ENCODE measurements at places on chromosomes 6 and 20.
A peak's percentile ranks its signal among the peaks of the same experiment; 100 is the strongest.

GRCh38 chr6:12403201-12403826 is 113.2 kb downstream of the EDN1 start:
- no peak for DNase-seq

GRCh38 chr6:56914798-56915658 is 39.9 kb upstream of the BEND6 start:
- DNase-seq, result peak; percentile 49

- peak; percentile 69 for DNase-seq
These were observed 435 bp downstream of the CENPB start for GRCh38 chr20:3786126-3786484.

DNA sequence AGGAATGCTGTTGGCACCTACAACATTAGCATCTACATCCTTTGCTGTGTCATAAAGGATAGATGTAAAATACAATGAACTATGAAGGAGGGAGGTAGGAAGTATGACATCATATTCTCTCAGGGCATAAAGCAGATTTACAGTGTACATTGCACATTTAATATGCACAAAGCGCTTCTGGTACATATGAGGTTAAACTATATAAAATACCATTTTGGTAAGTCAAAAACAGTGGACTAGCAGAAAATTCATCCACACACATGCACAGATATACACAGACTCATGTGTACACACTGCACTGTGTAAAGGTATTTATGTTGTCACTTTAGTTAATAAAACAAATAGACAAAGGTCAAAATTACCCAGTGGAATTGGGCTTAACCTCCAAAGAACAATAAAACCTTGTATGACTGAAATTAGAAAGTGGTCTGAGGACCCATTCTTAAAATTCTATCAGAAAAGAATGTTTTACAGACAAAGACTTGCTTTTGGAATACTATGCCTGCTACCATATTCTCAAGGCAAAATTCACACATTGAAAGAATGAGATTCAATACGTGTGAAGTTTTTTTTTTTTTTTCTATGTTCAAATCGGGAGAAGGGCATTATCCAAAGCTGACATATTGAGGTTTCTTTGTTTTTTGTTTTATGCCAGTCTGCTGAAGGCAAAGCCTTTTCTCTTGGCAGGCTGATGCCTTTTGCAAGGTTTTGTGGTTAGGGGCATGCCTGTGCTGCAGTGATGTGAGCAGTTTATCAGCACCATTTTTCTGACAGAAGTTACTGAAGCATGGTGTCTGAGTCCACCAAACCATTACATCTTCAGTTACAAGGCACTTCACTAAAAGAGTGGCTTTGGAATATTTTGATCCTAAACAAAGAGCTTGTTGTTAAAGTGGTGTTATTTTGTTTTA is 199.0 kb downstream of the PLCB1 start:
- peak; percentile 72 for DNase-seq

DNA sequence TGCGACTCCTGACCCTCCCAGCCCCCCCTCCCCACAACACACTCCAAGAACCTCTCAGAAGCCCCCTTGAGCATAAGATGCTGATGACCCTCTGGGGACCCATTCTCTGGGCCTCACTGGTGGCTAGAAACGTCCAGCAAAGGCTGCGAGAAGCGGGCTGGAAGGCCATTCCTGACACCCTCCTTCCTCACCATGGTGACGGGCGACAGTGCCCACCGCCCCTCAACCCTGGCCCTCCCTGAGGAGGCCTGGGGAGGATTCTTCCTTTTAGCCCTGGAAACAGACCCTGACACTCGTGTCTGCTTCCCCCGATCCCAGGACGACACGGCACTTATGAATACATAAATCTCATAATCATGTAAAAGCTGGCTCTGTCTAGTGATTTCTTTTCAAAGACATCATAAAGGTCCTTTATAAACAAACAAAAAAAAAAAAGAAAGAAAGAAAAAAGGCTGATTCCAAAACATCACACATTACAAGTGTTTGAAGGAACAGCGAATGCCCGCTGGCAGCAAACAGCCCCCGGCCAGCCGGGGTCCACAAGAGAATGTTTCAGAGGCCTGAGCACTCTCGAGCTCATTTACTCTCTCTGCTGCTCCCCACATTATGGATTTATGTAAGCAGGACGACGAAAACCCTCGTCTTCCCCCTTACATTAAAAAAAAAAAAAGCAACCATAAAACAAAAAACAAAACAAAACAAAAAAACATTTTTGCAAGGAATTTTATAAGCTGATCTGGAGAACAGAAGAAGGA is 40.7 kb downstream of the PREX1 start:
- no peak for DNase-seq

- no peak for DNase-seq
These were observed 356.3 kb upstream of the IRAK1BP1 start for GRCh38 chr6:78511009-78511408.

- DNase-seq, result peak; percentile 56
These were observed 281.9 kb upstream of the RNF24 start for GRCh38 chr20:4297127-4297826.

- no peak for DNase-seq
These were observed 100.6 kb downstream of the HIVEP1 start for GRCh38 chr6:12112540-12113189.

DNA sequence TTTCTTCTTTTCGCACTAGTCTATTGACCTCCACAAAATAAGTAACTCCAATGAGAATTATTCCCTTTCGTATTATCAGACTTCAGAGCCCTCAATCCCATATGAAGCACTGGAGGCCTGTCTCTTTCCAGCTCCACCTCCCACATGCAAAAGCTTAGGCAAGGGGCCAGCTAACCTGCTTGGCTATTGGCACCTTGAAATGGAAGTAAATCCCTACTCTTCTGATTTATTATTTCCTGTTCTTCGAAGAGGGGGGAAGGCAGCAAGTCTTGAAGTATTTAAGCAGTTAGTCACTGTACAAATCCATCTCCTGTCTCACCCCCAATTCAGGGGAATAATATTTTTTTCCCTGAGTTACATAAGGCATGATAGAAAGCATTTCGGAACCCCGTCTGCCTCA is 577.8 kb downstream of the MAFB start:
- no peak for DNase-seq

DNA sequence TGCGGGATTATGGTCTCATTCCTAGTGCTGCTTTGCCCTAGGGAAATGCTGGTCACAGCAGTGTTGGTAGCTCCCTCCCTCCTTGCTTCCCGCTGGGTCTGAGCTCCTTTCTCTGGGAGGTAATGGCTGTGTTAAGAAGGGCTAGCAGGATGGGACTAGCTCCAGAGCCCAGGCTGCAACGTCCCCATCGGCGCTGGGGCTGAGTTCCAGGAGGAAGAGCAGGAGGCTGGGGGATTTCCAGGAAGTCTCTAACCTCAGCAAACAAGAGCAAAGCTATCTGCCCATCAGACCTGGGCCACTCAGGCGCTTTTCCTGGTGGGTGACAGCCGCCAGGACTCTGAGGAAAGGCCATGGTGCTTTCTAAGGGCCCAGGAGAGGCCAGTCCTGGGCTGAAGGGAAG is 174.2 kb downstream of the DLL1 start:
- DNase-seq, result no peak

- no peak for DNase-seq
These were observed 67.3 kb downstream of the NPEPL1 start for GRCh38 chr20:58759947-58760346.

DNA sequence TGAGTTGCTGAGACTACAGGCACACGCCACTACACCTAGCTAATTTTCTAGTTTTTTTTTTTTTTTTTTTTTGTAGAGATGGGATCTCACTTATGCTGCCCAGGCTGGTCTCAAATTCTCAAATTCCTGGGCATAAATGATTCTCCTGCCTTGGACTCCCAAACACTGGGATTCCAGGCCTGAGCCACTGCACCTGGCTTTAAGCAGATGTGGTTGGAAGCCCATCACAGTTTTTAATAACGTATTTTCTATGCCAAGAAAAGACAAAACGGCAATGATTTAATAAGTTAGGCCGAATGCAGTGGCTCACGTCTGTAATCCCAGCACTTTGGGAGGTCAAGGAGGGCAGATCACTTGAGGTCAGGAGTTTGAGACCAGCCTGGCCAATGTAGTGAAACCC is 456.6 kb downstream of the PRKN start:
- no peak for DNase-seq

DNA sequence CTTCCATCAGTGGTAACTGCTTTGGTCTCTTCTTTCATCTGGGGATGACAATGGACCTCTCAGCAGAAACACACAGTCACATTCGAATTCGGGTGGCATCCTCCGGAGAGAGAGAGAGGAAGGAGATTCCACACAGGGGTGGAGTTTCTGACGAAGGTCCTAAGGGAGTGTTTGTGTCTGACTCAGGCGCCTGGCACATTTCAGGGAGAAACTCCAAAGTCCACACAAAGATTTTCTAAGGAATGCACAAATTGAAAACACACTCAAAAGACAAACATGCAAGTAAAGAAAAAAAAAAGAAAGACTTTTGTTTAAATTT is 6.1 kb downstream of the EDN1 start:
- no peak for DNase-seq

DNA sequence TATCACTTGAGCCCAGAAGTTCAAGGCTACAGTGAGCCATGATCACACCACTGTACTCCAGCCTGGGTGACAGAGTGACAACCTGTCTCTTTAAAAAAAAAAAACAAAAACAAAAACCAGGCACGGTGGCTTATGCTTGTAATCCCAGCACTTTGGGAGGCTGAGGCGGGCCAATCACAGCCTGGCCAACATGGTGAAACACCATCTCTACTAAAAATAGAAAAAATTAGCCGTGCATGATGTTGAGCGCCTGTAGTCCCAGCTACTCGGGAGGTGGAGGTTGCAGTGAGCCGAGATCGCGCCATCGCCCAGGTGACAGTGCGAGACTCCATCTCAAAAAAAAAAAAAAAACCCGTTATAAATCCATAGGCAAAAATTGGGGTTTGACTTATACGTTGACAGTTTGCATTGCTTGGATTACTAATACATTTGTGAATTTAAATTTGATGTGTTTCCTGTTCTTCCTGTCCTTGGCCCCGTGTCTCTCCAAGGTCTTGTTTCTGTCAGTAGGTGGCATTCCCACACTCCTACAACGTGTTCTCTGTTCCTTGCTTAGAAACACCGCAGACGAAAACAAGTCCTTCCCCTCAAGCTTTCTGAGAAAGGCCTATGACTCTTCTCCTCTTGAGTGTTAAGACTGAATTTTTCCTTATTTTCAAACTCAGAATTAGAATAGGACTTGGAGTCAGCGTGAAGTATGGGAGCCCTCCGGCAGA is 147.0 kb downstream of the DTNBP1 start:
- no peak for DNase-seq

DNA sequence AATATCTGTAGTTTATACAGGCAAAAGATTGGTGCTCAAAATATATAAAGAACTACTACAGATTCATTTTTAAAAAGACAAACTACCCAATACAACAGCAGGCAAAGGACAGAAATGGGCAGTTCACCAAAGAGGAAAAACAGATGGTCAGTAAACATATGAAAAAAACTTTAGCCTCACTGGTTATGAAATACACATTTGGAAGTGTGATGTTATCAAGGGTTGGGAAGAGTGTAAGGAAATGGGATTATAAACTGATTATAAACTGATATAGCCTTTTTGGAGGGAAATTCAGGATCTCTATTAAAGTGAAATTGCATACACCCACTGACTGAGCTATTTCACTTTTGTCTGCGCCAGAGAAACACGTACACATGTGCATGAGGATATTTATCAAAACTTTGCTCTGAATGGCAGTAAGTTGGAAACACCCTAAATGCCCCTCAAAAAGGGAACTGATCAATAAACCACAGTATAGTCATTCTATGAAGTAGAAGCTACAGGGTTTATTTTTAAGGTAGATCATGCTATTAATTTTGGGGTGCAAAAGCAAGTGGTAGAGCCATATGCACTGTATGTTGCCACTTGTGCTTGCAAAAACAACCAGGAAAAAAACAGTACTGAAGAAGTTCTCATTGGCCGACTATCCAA is 32.2 kb upstream of the ARFGEF2 start:
- DNase-seq, result no peak

DNA sequence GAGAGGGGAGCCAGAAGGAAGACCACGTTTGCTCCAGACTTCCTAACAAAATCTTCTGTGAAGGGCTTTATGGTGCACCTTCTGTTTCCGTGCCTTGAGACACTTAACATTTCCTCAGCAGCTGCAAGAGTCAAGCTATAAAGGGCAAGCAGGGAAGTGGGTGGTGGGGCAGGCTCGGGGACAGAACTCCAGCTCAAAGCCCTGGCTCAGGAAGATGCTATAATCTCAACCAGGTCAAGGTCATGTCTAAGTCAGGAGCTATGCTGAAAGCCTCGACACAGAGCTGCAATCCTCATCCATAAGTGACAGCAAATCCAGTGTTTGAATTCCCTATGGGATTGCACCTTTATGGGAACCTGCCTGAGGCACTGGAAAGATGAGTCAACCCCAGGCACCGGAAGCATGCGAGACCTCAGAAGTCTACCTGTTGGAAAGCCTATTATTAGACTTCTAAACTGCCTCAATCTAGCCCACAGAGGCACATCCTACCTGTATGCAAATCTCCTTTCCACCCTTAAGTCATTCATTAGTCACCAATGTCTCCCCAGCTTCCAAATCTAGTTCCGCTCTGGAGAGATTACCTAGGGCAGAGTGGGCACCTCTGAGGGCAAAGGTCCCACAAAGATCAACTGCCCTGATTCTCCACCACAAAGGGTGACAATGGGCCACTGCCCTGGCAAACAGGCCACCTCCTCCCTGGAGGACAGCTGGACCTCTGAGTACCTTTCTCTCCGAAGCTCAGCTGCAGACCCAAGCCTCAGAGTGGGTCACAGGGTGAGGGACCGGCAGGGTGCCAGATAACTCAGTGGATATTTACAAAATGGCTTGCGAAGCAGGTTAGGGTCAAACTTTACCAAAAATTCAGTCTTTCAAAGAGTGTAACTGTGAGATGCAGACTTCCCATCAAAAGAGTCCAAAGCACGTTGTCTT is 287.0 kb downstream of the CDC5L start:
- DNase-seq, result no peak

DNA sequence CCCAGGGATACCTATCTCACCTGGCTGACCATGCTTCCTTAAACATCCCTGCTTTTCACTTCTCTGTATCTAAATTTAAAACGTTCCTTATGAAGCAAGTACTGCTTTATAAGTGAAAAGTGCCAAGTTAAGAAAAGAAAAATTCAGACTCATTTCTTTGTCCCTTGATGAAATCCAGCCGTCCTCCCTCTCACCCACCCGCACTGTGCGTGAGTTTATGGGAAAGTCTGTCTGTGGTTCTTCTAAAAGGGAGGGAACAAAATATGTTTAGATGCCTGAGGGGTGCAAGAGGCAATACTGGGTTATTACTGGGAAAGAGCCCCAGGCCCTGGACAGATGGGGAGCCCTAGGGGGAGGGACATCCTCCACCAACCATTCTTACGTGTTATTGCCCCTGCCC is 31.2 kb downstream of the SPDEF start:
- no peak for DNase-seq

All from common myeloid progenitor, CD34-positive (primary cell).